Activated CD4-positive, alpha-beta T cell treated with anti-CD3 and anti-CD28 coated beads, Interleukin-2, amount 50 U/mL, for 48 hours (primary cell): ENCODE measurements at places on chromosomes 7 and 10.

- no peak for DNase-seq
These were observed 30.4 kb downstream of the PDLIM1 start for GRCh38 chr10:95260397-95260881.

DNA sequence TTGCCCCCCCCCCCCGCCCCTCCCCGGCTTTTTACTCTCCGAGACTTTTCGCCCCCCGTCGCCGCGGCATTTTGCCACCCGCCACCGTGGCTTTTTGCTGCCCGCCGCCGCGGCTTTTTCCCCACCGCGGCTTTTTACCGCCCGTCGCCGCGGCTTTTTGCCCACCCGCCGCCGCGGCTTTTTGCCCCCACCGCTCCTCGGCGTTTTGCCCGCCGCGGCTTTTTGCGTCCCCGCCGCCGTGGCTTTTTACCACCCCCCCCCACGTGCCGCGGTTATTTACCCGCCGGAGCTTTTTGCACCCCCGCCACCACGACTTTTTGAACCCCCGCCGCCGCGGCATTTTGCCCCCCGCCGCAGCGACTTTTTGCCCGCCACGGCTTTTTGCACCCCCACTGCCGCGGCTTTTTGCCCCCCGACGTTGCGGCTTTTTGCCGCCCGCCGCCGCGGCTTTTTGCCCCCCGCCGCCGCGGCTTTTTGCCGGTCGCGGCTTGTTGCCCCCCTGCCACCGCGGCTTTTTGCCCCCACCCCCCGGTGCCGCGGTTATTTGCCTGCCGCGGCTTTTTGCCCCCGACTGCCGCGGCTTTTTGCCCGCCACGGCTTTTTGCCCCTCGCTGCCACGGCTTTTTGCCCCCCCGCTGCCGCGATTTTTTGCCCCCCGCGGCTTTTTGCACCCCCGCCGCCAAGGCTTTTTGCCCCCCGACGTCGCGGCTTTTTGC, 461.1 kb downstream of the ZNF33B start:
- no peak for DNase-seq

DNA sequence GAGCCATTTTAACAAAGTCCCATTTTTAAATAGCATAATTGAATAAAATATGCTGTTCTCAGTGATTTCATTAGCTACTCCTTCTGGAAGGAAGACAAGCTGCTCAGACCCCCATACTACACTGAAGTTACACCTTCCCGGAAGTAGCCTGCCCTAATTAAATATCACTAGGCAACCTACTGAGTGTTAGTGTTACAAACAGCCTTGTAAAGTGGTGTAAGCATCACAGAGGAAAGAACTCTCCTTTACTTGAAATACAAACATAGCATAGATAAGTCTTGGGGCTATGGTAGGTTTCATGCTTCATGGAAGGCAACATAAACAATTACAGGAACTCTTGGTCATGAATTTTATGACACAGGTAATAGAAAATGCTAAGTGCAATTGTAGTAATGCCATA, 43.4 kb upstream of the PTN start:
- no peak for DNase-seq

- no peak for DNase-seq
These were observed 184.6 kb downstream of the SEC23IP start for GRCh38 chr10:120076996-120077706.

- DNase-seq = no peak
These were observed 41.0 kb upstream of the PTF1A start for GRCh38 chr10:23151071-23151470.

- DNase-seq = no peak
These were observed 54.0 kb upstream of the ZMIZ1 start for GRCh38 chr10:79014796-79015195.
